ENCODE measurements at places on chromosomes 5 and 9.

DNA sequence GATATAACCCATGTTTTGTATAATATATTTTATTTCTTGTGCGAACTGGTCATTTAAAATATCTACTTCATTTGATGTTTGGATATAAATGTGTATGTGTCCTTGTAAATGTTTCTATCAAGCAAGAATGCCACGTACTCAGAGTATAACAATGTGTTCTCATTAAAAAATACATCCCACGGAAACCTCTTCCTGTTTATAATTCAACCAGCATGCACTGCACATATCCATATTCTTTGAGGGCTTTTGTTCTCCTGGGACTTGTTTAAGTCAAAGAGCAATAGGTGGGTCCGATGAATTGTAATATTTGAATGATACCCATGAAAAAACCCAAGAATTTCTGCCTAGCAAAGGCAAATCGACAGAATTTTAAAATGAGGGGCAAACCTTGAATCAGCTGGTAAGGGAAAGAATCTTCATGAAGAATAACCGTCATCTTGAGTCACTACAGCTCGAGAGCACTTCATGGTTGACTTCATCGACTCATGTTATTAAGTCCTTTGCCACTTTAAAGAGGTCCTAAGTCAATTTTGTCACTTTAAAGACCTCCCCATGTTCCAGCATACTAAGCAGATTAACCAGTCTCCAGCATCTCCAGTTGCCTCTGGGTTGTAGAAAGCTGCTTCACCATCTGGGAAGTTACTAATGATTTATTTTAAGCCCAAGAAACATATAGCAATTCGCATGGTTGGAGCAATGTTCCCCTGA is 80.6 kb downstream of the NPR3 start:
- no peak for DNase-seq

DNA sequence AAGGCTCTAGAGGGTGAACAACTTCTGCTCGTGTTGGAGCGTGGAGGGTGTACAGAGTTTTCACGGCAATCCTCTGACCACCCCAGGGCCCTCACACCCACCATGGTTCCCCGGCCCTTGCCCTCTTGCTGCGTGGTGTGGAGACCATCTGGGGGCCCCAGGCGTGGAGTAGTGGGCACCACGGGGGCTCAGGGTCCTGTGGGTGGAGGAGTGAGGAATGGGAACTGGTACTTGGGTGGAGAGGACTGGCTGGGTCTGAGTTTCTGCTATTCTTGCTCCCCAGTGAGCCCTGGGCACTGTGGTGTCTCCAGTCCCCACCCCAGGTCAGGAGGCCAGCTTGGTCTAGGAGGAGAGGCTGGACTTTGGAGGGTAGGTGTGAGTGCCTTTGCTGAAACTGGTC is 21.9 kb upstream of the TRIM52 start:
- no peak for DNase-seq

DNA sequence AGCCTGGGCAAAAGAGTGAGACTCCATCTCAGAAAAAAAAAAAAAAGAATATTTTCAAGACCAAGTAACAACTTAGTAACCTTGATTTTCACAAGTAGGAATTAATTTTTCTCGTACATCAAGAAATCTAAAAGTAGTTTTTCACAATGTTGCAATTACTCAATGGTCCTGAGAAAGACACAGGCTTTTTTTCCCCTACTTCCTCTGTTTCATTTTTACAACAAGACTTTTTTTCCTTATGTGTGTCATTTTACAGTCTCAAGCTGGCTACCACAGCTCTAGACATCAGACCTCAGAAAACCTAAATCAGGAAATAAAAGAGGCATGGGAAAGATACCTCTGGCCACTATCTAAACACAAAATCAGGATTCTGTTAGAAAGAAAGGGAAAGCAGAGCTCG is 45.9 kb downstream of the WDR36 start:
- no peak for DNase-seq

- DNase-seq = peak; percentile 35
Measured at GRCh38 chr5:150000990-150001659, 586 bp downstream of the HMGXB3 start.

DNA sequence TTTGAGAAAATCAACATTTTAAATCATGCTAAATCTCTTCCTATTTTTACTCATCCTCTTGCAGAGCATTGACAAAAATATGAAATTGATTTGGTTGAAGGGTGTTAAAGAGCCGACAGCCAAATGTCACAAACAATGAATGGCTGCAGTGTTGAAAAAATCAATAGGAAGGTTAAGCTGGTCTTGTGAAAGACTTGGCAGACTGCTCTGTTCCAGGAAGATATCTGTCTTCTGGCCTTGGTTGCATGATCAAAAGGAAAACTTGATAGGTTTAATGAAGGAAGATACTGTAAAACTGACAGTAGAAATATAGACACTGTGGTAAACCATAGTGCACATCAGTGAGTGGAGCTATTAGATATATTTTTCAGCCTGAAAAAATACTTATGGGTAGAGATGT is 103.6 kb downstream of the PBX3 start:
- DNase-seq = no peak
